T-helper 17 cell (primary cell): ENCODE measurements at places on chromosomes 3 and 15.

DNA sequence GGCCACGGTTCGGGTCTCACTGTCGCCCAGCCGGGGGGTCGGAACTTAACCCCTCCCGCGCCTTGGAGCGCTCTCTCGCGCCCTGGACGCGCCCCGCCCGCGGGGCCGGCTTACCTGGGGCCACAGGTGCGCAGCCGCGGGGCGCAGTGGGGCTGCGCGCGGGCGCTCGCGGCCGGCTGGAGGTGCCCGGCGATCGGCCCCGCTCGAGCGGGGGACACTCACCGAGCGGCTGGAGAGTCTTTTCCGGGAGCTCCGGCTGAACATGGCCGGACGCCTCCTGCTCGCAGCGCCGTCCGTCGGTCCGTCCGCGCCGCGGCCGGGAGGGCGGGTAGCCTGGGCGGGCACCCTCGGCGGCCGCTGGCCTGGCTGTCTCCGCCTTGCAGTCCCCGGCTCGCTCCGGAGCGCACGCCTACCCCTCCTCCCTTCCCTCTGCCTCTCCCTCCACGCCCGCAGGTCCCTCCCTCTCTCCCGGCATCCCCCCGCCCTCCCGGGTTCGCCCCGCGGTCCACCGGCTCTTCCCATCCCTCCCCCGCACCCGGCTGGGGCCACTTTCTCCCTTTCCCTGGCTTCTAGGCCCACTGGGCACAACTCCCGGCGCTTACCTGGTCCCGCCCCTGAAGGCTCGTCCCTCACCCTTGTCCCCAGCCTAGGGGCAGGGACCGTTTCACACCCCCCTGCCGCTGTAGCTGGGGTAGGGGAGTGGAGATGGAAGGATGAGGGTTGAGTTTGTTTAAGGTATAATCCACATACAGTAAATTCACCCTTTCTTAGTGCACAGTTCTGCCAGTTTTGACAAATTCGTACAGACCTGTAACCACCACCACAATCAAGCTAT, 220.1 kb upstream of the PRICKLE2 start:
- DNase-seq, result no peak

GRCh38 chr3:74287557-74287956, 326.9 kb downstream of the CNTN3 start:
- no peak for DNase-seq

DNA sequence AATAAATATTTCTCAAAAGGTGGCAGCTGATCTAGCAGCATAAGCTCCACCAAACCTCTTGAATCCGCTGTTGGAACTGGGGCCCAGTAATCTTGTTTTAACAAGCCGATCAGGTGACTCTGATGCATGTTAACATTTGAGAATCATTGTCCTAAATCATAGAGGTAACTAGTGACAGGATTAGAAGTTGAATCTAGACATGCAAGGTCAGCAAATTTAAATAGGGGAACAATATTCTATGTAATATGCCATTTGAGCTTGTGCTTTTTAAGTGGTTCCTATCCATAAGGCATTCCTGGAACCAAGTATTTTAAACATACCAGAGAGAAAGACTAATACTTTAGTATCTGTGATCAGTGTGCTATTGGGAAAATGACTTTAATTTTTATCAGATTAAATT, 412.8 kb downstream of the PYDC2 start:
- DNase-seq, result no peak

DNA sequence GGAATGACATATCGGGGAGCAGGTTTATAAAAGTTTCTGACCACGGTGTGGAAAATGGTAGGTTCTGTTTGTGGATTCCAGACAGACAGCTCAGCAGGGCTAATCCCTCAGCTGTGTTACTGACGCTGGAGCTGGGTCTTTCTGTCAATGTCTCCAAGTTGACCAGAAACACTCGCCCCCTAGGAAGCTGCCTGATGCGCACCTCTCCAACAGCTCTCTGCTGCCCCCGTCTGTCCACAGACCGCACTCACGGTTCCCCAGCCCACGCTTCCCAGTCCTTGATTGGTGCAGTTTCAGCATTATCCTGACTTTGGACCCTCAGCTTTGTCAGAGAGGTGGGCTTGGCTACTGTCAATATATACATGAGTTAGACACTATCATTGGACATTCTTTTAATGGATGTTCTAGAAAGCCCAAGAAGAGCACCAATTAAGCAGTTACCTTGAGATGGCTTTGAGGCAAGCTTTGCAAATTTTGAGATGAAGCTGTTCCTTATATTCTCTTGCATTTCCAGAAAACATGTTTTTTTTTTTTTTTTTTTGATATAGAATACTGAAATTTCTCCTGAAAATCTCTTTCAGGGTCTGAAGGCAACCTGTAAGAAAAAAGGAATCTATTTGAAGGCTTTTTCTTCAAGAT, 98.9 kb upstream of the TBC1D5 start:
- DNase-seq, result peak; percentile 45

DNA sequence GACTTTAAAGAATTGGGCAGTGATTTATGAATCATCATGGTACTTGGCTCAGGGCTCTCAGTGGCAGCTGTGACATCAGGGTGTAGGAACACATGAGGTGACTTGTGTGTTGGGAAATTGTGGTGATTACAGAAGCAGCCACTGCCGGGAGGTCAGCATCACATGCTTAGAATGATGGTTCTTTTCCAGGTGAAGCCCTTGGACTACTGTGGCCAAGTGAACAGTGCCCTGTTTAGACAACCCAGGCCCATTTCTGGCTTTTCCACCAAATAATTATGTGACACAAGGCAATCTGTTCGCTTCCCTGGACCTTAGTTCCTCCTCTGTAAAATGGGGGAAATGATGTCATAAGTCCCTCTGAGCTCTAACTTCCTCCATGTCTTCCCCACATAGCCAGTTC, 139.7 kb upstream of the ROPN1 start:
- DNase-seq, result no peak

DNA sequence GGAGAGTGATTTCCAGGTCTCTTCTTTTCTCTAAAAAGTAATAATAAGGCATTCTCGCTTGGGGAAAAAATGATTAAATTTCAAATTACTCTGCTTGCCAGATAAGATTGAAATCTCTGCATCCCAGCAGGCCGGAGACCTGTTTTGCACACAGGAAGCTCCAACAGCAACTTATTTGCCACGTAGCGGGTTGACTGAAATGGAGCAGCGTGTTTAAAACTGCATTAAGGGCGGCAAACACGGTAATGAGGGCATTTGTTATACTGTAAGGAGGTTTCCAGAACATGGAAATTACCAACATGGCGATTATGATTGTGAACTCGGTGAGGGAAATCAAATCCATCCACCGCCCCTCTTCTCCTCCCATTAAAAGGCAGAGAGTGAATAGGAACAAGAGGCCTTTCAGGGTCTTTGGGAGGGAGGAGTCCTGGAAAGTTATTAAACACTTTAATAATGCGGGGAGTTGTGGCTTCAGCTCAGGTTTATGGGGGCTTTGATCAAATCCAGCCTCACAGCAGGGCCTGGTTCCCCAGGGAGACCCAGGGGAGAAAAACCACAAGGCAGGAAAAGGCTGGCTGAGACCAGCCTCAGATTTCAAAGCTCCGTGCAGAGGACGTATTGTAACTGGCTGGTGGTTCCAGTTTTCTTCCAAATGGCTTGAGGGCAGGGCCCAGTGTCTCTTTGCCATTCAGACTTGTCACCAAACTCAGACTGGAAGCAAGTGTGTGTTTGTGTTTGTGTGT, 242.3 kb downstream of the TLE3 start:
- no peak for DNase-seq

GRCh38 chr15:68418611-68419161, 13.3 kb downstream of the ITGA11 start:
- no peak for DNase-seq

GRCh38 chr3:195441476-195441991, 1.3 kb downstream of the ACAP2 start:
- no peak for DNase-seq

DNA sequence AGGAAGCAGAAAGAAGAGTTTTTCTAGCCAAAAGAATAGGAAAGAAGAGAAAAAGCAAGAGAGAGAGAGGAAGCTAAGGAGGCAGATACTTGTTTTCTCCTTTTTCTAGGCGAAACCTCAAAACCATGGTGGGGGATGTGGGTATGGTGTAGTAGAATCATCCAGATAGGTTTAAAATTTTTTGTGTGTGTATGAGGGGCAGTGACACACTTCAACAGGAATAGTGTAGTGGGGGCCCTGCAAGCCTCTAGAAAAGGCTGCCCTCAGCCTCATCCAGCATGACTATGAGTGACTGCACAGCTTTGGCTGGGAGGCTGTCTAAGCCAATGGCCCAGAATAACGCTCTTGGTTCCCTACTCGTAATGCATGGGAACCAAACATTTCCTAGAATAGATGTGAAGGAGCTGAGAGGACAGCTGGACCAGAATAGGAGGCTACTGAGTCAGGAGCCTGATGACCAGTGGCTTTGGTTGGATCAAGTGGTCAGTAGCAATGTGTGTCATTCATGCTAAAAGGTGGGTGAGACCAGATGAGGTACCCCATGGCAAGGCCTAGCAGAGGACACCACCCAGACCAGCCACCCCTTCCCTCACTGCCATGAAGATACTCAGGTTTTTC, 24.4 kb downstream of the MOBP start:
- no peak for DNase-seq

DNA sequence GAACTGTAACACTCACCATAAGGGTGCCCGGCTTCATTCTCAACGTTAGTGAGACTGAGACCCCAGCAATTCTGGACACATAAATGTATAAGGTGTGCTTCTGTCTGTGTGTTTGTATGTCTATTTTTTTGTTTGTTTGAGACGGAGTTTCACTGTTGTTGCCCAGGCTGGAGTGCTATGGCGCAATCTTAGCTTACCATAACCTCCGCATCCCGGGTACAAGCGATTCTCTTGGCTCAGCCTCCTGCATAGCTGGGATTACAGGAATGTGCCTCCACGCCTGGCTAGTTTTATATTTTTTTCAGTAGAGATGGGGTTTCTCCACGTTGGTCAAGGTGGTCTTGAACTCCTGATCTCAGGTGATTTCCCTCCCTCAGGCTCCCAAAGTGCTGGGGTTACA, 43.3 kb upstream of the C2CD4B start:
- no peak for DNase-seq

DNA sequence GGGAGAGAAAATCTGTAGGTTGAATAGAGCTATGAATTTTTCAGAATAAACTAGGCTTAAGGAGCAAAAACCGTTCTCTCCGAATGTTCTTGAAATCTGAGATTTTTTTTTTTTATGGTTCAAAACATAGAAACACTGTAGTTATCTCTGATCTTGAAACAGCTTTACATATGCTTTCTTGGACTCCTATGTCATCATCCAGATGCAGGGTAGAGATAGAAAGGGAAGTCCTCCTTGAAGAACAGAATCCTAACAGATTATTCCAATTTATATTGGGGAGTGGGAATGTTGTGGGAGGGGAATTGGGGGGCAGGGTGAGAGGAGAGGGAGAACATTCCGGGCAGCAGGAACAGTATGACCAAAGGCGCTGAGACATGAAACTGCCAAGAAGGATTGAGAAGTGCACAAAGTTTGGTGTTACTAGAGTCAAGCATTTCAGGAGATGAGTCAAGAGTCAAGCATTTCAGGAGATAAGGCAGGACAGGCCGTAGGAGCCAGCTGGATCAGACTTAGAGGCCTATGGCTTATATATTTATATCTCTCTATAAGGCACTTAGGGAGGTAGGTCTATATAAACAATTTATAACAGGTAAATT, 21.9 kb upstream of the ST3GAL6 start:
- no peak for DNase-seq

DNA sequence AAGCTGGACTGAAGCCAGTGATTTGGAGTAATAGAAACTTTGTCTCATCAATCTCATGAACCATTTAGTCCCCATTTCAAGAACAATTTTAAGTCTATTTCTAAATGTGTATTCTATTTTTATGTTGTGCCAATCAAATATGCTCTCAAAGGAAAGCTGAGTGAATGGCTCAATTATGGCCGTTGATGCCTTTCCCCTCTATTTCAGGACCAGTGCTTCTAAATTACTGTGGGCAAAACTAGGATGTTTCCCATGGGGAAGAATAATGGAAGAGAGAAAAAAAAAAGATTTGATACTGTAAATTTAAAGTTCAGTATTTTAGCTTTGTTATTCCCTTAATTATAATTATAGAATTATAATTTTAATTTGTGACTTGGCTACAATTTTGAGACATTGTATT, 110.1 kb downstream of the CADM2 start:
- DNase-seq, result no peak

DNA sequence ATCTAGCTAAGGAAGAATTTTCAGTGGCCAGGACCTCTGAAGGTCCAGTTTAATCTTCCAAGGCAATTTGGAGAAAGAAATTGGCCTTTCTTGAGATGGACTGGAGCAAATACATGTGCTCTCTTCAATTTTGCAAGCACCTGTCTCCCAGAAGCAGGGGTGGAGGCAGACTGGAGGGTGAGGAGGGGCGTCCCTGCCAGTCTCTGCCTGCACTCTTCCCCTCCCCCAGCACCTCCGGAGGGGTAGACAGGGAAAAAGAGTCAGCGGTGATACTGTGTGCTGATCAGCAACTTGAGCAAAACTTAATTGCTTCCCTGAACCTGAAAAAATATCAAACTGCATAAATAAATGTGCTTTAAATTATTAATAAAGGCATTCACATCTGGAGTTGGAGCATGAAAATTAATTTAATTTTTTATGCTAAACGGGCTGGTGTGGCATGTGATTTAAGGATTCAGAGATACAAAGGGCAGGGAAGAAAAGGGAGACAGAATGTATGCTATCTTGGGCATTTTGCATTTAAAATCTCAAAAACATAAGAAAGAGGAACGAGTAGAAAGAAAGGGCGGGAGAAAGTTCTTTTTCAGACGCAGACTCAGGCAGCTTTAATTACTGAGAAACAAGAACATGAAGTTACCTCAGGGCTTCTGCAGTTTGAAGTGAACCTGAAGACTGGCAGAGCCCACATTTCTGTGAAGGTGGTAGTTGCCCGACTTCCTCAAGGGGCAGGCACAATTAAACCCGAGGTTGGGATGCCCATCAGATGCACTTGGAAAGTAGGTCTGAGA, 319.7 kb downstream of the UACA start:
- no peak for DNase-seq

GRCh38 chr3:76582632-76583378, 457.1 kb upstream of the ROBO2 start:
- DNase-seq, result no peak

DNA sequence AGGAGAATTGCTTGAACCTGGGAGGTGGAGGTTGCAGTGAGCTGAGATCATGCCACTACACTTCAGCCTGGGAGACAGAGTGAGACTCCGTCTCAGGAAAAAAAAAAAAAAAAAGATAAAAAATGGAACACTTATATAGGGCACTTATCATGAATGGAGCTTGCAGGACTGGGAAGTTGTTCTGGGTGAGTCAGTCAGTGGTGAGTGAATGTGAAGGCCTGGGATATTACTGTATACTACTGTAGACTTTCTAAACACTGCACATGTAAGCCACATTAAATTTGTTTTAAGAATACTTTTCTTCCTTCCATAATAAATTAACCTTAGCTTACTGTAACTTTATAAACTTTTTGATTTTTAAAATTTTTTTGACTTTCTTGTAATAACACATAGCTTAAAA, 59.8 kb downstream of the SFMBT1 start:
- DNase-seq, result no peak

- no peak for DNase-seq
Observed at GRCh38 chr15:48865370-48866079, 12.4 kb upstream of the EID1 start.
